ENCODE measurements at places on chromosomes 4 and X.

DNA sequence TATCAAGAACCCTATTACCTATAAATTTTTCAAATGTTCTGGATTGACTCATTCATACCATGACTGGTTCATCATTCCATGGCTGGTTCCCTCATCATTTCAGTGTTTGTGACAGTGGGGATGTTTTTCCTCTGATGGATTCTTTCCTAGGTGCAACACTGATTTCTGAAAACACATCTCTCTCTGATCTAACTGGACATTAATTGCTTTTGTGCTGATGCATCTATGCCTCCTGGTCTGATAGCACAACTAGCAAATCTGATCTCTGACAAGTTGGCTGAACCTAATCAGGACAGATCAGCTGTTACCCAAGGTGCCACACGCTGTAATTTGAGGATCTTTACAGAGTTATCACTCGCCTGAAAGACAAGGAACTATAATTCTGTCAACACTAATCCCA lies 140.2 kb downstream of the LDB2 start:
- DNase-seq, result no peak

- no peak for DNase-seq
These were observed 149.9 kb downstream of the ARSF start for GRCh38 chrX:3191201-3191600.

GRCh38 chr4:17066236-17066635 lies 167.8 kb upstream of the LDB2 start:
- DNase-seq, result no peak

- no peak for DNase-seq
These were observed 32.8 kb upstream of the GLRB start for GRCh38 chr4:157043131-157043530.

DNA sequence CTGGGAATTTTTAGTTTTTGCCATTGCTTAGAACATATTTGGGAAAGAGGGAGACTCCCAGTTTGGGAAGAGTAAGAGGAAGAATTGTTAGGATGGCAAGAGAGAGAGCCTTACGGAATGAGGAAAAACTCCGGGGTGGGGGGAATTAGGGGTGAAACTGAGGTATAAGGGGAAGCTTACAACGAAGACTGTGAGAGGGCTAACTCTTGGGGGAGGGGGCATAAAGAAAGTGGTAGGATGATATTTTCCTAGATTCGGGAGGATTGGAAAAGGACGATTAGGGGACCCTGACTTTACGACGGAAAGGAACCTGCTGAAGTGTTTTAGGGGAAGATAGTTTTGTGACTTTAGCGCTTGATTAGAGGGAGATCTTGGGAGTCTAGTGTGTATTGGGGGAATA lies 86.2 kb upstream of the HPRT1 start:
- no peak for DNase-seq

- no peak for DNase-seq
These were observed 101.5 kb downstream of the MXRA5 start for GRCh38 chrX:3244955-3245354.

GRCh38 chr4:138663883-138664282 lies 351.7 kb upstream of the NOCT start:
- no peak for DNase-seq

- DNase-seq, result no peak
These were observed 100.9 kb upstream of the GUCY1A1 start for GRCh38 chr4:155565776-155566175.

DNA sequence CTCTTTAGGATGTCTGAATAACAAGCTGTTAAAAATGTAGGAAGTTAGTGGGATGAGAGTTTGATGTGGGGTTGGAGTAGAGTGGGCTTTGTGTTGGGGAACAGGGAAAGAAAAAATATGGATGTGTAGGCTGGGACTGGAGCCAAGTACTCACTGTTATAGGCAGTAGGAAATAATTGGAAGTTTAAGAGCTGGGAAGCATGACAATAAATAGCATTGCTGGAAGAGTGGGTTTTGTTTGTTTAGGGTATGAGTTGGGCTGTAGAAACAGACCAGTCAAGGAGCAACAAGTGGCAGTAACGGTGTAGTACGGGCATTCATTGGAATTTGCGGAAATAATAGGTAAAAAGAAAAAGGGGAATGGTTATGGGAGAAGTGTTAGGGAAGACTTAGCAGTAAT lies 81.6 kb downstream of the KDM6A start:
- DNase-seq, result no peak

- DNase-seq, result no peak
These were observed 235.0 kb downstream of the MAML3 start for GRCh38 chr4:139919004-139919403.

DNA sequence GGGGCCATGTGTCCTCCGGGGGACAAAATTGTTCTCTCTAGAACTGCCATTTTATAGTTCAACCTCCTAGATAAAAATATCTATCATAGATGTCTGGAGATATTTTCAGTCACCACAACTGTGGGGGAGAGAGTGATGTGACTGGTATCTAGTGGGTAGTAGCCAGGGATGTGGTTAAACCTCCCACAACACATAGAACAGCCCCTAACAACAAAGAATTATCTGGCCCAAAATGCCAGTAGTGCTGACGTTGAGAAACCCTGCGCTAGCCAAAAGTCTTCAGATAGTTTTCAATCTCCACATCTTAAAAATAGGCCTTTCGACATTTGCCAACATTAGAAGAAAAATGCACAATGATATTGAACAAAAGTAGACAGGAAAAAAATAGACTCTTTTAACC lies 19.0 kb upstream of the SUPT20HL2 start:
- DNase-seq, result no peak

- DNase-seq, result no peak
These were observed 8.8 kb downstream of the DOK7 start for GRCh38 chr4:3471886-3472285.

- no peak for DNase-seq
These were observed 1.9 kb upstream of the NEUROG2 start for GRCh38 chr4:112517911-112518310.

DNA sequence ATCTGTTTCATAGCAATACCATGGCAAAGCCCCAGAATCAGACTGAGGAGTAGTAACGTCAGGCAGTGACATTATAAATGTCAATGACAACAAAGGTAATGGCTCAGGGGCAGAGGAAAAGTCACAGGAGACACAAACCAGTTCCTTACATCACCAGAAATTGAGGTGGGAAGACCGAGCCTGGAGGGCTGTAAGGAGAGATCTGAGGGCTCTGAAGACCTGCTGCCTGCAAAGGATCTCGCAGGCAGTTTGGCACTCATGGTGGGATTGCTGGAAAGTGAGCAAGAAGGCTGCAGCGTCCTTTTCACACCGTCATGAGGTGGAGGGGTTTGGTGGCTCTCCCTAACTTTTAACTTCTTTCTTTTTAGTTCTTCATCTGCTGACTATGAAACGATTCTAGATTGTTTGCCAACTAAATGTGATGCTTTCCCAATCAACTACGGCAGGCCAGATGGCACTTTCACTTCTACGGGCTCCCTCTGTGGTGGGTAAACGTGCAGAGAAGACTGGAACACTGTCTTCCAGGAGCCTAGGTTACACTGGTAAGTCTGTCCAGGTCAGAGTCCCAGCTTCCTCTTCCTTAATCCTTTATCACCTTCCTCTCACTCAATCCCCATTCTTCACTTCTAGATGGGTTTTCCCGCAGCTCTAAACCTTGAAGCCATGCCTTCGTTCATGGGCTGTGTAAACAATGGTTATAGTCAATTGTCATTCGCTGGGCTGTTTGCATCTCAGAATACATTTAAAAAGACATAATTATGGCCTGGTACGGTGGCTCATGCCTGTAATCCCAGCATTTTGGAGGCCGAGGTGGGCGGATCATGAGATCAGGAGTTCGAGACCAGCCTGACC lies 58.2 kb downstream of the TBC1D9 start:
- DNase-seq, result no peak

DNA sequence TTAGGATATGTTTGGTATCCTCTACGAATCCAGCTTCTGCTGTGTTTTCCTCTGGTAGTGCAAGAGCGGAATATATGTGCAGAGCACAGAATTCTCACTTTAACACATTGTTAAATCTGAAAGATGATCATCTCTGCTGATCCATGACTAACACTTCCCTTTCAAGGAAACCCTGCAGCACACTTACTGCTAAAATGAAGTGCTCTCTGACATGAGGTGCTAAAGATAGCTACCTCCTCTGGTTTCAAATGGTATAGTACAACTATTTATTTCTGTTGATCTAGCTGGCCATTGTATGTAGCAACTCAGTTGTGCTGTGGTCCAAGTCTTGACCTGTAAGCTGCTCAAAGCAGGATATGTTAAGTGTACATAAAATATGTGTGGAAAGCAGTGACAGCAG lies 162.4 kb upstream of the FMR1 start:
- DNase-seq, result no peak

DNA sequence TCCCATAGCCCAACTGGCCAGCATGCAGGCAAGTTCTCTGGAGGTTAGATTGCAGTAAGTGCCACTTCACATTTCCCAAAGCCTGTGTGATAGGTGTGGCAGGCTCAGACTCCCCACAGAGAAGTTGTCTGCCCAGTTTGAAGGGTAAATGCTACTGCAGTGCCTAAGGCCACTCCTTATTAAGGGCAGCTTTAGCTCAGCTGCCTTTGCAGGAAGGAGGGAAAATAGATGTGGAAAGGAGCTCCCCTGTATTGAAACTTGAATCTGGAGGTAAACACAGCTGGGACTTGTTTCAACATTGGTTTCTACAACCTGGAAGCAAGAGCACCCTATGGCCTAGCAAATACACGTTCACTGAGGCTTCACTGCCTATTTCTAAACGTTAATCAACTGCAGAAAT lies 22.4 kb downstream of the NEXMIF start:
- no peak for DNase-seq

- no peak for DNase-seq
These were observed 79.2 kb downstream of the F11 start for GRCh38 chr4:186345184-186345583.

- DNase-seq, result no peak
These were observed 557.2 kb upstream of the GRID2 start for GRCh38 chr4:91746551-91746950.

DNA sequence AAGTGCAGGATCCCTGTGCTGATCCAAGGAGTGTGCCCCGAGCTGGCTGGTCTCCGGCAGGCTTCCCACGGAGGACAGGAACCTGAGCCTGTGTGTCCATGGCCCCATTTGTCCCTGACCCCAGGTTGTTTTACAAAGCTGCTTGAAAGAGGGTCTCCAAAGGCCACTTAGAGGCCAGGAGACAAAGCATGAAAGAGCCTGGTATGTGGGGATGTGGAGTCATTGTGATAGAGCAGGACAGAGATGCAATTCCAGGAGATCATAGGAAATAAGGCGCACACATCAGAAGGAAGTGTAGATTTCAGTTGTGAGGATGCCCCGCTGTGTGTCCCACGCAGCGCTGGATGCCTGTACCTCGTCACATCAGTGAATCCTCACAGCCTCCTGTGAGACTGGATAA lies 48.0 kb downstream of the TENM3 start:
- DNase-seq, result no peak

DNA sequence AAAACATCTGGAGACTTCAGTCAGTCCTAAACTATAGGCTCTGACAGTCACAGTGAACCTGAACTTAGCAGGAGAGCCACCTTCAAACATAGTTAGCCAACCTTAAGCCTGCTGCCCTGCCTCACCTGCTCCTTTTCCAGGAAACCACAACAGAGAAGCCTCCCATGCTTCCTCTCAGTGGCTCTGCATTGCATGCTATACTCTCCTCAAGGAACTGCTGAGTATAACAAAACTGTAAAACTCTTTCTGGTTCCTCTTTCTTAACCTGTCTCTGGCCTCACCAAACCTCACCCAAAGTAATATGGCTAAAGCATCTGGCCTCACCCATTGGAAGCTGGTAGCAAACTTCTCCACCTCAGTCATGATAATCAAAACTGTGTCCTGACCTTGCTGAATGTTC lies 122.1 kb downstream of the ANKRD50 start:
- DNase-seq, result no peak

GRCh38 chr4:184969610-184970009 lies 48.7 kb upstream of the HELT start:
- DNase-seq, result no peak

- no peak for DNase-seq
These were observed 35.7 kb upstream of the MAB21L2 start for GRCh38 chr4:150546286-150546685.

DNA sequence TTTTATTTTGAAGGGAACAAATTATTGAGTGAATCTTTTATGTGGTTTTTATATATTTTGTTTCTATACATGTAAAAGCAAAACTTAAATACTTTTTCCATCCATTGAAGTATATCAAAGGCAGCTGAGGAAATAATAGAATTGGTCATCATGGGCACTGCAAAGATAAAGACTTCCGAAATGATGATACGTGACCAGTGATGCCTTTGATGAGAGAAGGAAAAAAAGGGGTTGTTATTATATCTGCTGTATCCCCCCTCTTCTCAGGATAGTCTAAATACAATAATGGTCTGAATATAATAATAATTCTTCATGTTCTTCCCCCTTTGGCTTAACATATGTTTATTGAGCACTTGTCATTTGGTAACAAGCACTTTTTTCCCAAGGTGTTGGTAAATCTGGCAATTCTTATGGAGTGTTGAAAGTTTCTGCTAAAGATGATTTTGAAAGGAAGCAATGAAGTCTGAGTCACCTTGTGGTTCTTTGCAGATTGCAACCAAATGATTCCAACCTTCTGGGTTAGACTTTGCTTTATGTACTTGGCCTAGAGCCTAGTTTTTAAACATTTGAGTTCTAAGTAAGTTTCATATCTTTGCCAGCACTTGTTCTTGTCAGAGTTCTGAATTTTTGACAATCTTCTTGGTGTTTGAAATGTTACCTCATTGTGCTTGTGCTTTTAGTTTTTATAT lies 60.8 kb downstream of the USP9X start:
- DNase-seq, result no peak

GRCh38 chrX:148380650-148381561 lies 119.5 kb upstream of the AFF2 start:
- DNase-seq, result peak; percentile 1

DNA sequence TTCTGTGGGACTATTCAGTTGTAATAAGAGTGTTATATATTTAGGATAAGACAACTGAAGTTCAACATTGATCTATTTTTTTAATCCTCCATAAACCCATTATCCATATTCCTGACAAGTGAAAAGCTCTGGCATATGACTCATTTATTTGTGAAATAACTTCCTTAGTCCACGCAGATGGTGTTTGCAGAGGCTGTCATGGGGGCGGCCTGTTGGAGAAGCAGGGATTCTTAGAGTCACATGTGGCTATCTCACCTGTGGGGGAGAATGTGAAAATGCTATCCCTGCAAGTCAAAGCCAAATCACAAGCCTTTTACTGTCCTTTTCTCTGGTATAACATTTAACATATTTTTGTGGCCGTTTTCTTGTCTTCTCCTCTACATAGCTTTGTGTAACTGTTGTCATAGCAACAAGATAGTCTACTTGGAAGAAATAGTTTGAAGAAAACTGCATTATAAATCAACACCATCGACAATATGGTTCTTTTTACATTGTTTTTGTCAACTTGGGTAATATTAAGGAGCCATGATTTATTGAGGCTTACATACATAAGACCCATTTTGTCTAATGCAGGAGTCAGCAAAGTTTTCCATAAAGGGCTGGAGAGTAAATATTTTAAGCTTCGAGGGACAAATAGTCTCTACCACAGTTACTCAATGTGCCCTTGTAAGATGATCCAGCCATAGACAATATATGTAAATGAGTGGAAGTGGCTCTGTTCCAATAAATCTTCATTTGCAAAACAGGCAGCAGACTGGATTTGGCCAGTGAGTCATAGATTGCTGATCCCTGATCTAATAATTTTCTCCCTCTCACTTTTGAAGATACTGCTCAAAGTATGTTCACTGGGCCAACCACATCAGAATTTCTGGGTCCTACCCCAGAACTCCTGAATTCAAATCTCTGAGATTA lies 395.0 kb downstream of the DTHD1 start:
- DNase-seq, result no peak

- DNase-seq, result no peak
These were observed 1.2 kb downstream of the PPARGC1A start for GRCh38 chr4:23888421-23889319.

- no peak for DNase-seq
These were observed 75.6 kb downstream of the FHIP1A start for GRCh38 chr4:151484396-151485102.

Measured in GM18507 (cell line).